ENCODE measurements at places on chromosomes 7 and 10.

DNA sequence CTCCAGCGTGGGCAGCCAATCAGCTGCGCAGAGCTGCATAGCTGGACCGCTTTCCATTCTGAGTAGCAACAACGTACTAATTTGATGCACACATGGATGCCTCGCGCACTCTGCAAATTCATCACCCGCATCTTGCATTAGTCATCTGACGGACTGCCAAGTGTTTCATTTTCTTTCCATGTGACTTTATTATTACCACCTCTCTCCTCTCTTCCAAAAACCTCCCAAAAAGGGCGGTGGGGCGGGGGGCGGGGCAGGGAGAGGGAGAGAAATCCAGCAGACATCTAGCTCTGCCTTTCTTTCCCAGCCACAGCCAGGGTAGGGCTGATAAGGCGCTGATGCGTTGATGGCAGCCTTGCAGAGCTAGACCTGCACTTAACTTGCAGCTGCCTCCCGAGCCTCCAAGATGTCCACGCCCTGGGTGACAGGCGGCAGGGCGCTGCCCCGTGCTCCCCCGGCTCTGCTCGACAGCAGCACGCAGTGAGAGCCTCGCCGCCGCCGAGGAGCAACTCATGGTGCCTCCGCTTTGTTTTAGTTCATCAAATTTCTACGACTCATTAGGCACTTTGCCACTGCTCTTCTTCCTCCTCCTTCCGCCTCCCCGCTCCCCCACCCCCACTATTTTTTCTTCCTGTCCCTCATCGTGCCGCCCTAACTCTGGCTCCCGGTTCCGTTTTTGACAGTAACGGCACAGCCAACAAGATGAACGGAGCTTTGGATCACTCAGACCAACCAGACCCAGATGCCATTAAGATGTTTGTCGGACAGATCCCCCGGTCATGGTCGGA, 147.3 kb downstream of the CELF2 start:
- DNase-seq, result no peak

DNA sequence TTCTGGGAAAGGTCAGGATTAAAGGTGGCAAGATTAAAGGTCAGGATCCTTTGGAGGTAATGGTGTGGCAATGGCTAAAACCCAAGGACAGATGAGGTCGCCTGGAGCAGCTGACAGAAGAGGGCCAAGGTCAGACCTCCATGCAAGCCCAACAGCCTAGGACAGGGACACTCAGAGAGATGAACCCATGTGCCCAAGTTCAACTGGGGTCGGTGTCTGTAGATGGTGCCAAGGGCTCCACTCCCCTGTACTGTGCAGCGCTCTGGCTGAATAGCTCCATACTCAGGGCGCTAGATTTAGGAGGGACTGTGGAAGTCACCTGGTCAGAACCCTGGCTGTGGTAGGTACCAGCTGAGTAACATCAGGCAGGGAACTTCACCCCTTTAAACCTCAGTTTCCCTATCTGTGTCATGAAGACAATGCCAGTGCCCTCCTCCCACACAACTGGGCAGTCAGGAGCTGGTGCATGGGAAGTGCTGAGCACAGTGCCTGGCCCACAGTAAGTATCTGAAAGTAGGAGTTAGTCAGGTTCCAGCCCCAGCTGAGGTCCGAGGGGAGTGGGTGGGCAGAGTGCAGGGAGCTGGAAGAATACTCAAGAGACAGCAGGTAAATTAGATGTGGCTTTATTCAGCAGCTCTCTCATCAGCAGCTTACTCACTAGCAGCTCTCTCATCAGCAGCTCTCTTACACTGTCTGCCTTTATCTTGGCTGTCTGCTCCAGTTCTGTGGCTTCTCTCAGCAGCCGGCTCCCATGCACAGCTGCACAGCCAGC, 327.1 kb downstream of the GLRX3 start:
- DNase-seq, result no peak

- DNase-seq, result no peak
These were observed 155.5 kb downstream of the BUB3 start for GRCh38 chr10:123309731-123310130.

GRCh38 chr10:70886921-70887665, 1.3 kb downstream of the PCBD1 start:
- DNase-seq, result no peak

GRCh38 chr7:7688956-7689355, 29.5 kb downstream of the RPA3 start:
- no peak for DNase-seq

GRCh38 chr7:27156916-27157701, 634 bp upstream of the HOXA7 start:
- no peak for DNase-seq

DNA sequence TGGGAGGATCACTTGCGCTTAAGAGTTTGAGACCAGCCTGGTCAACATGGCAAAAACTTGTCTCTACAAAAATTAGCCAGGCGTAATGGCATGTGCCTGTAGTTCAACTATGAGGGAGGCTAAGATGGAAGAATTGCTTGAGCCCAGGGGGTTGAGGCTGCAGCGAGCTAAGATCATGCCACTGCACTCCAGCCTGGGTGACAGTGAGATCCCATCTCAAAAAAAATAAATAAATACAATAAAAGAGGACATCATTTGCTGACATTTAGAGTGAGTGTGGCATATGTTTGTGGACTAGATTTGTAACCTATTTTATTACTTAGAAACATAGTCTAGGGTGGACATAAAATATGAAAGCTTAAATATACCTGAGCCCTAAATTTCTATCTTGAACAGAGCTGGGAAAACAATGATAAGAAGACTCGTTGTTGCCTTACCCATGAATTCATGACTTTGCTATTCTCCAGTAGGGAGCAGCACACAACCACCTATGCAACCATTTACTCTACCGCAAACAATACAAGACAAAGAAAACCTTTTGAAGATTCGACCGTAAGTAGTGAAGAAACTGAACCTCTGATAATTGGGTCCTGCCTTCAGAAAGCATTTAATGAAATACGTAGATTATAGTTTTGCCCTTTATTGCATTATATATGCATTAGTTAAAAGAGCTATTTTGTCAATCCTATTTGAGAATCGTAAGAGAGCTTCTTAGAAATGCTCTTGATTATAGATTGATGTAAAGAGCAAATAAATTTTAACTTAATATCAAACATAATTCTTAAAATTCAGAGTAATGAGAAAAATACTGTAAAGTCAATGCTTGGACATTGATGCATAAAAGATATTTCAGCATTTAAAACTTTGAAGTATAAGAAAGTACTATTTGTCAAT, 83.5 kb downstream of the GNAT3 start:
- peak; percentile 18 for DNase-seq

DNA sequence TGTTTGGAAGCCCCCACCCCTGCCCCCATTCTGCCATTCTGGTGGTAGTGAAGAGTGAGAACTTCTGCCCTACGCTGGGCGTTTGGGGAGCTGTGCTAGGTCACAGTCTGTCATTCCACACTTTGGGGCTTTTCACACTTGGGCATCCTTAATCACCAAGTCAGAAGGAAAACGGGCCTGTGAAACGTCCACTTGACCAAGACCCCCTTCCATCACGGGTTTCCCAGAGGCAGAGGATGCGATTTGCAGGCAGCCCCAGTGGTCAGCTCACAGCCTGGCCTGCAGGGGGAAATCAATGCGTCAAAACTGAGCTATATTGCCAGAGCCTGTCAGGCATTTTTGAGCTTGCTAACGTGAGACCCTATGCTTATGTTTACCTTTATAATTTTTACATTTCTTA, 663.3 kb upstream of the MGMT start:
- DNase-seq, result no peak

DNA sequence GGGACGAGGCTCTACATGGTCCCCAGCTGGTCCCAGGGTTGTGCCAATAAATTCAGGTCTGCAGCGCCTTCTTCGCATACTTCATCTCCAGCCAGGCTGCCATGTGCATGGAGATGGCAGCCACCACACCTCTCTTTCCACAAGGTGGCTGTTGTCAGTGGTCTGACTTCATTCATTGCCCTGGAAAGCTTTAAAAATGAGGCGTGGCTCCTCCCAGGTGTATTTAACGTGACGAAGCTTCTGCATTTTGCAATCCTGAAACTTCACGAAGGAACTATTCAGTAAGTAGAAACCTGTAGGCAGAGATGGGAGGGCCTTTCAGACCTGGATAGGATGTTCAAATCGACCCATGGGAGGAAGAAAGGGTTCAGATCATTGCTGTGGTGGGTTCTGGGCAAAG, 53.7 kb downstream of the PFKFB3 start:
- no peak for DNase-seq

- DNase-seq, result no peak
These were observed 73.2 kb upstream of the EN2 start for GRCh38 chr7:155384751-155385150.

DNA sequence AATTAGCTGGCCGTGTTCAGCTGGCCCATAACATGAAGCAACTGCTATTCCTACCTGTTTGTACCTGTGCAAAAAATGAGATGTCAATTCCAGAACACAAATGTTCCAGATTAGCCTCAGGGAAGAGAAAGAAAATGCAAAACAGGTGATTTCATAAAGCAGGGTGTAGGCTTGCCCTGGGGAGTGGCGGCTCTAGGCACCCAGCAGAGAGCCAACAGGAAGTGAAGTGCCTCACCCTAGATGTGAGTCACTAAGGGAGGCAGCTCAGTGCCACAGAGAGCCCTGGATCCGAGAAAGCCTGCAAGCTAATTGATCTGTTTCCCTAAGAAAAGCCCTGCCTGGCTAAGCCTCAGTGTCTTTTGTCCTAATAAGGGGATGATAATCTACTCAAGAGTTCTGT, 240.0 kb downstream of the ARHGAP21 start:
- peak; percentile 81 for DNase-seq

DNA sequence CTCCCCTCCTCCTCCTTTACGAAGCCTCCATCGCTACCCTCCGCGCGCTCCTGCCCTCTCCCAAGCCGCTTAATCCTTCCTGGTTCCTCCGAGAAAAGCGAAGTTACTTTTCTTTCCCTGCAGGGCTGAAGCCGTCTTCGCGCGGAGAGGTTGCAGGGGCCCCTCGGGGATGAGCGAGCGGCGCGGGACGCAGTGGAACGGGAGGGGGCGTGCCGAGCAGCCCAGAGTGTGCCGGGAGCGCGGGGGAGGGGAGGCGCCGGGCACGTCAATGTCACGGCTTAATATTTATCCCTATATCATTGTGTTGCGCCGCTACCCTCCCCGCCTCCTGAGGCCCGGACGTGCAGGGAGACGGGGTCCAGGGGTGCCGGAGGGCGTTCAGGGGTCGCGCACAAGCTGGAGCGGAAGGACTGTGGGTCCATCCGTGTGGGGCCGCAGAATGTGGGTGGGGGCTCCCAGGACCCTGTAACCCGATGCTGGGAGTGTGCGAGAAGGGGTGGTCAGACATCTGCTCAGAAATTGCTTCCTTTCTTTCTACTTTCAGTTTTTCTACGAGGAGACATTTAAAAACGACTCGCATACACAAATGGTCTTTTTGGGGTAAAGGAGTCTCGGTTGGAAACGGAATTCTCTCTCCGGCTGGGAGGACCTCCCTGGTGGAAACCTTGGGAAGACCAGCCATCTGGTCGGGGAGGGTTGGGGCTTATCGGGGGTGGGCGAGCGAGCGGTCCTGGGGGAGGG, 2.4 kb downstream of the CDK6 start:
- DNase-seq, result no peak

DNA sequence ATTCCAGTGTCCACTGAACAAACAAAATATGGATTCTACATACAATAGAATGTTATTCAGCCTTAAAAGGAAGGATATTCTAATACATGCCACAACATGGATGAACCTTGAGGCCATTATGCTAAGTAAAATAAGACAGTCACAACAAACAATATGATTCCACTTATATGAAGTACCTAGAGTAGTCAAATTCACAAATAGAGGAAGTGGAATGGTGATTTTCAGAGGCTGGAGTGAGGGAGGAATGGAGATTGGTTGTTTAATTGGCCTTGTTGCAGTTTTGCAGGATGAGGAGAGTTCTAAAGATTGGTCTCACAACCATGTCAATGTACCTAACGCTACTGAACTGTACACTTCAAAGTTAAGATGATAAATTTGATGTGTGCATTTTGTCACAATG, 119.6 kb downstream of the CHN2 start:
- DNase-seq, result no peak

GRCh38 chr10:93309062-93309461, 173.1 kb downstream of the MYOF start:
- no peak for DNase-seq

DNA sequence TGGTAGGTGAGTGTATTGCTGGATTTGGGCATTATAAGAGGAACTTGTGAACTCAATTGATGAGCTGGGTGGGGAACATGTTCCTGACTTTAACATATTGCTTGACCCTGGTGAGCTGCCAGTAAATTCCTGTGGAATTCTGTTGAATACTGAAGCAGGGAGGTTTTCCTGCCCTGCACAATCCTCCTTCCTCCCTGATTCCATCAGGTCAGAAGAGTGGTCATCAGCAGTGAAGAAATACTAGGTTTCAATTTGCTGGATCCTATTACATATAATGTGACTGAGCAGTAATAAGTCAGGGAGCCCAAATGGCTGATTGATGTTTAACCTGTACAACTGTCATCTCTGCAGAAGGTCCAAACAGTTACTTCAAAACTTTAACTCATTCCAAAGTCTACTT, 581.2 kb downstream of the SUGCT start:
- DNase-seq, result no peak

DNA sequence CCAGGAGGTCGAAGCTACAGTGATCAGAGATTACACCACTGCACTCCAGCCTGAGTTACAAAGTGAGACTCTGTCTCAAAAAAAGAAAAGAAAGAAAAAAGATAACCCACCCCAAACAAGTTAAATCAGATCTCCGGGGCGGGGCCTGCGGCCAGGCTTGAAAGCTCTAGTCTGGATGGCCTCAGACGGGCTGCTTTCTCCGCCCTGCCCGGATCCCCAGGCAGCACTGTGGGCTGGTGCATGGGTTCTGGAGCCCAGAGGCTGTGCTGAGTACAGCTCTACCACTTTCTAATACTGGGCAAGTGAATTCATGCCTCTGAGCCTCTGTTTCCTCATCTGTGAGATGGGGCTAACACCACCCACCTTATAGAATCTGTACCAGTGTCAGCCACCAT, 83.7 kb downstream of the ZMIZ1 start:
- DNase-seq, result no peak

DNA sequence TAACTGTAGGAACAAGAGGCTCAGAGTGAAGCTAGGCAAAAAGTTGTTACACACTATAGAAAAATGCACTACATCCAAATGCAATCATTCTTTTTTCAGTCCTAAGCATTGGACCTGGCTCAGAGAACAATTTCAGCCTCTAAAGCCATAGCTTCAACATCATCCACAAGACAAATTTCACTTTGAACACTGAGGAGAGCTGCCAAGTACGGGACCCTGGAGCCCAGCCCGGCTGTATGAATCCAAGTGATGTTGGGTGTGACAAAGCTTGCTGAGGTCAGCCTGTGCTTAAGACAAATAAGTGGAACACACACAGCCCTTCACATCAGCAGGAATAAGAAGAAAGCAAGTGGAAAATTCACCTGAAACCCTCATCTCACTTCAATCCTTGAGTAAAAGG, 233.1 kb upstream of the PFKP start:
- DNase-seq, result no peak

- DNase-seq, result no peak
These were observed 17.9 kb upstream of the SGMS1 start for GRCh38 chr10:50641626-50642025.

DNA sequence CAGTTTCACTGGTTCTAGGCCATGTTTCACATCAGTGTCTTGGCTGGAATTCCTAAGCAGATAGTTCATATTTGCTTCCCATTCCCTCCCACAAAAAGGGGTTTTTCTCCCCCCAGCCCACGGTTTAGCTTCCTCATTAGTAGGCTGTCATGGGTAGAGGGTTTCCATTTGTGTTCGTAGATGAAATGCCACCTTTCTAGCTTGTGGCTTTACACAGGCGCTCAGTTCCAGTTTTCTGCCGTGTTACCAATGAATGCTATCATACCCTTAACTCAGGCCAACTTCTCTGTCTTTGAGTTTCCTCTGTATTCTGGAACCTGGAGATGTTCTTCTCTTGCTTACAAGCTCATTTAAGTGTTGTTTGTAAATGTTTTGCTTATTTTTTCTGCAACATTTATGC, 26.8 kb downstream of the CALD1 start:
- no peak for DNase-seq

Measured in kidney epithelial cell (primary cell).